ENCODE measurements at places on chromosomes 16 and 17.

DNA sequence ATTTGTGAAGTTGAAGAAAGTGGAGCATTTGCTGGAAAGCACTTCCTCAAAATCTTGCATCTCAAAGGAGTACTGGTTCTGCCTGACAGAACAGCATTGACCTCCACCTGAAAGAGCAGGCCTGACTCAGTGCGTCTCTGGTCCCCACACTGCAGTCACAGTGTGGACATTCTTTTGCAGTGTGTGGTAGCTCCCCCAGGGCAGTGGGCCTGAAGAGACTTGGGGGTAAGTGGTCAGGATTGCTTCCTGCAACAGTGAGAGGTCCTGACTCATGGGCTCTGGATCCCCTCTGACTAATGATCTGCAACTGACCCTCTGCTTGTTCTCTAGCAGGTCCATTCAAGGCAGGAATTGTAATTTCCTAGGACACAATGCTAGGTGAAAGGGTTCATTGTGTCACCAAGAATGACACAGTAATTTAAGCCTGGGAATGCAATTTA lies 204.9 kb upstream of the KCNJ16 start:
- DNase-seq: no peak

- DNase-seq: no peak
Observed at GRCh38 chr16:13915033-13915635, 4.8 kb upstream of the ERCC4 start.

- DNase-seq: no peak
Observed at GRCh38 chr16:29834079-29834478, 13.8 kb downstream of the MVP start.

DNA sequence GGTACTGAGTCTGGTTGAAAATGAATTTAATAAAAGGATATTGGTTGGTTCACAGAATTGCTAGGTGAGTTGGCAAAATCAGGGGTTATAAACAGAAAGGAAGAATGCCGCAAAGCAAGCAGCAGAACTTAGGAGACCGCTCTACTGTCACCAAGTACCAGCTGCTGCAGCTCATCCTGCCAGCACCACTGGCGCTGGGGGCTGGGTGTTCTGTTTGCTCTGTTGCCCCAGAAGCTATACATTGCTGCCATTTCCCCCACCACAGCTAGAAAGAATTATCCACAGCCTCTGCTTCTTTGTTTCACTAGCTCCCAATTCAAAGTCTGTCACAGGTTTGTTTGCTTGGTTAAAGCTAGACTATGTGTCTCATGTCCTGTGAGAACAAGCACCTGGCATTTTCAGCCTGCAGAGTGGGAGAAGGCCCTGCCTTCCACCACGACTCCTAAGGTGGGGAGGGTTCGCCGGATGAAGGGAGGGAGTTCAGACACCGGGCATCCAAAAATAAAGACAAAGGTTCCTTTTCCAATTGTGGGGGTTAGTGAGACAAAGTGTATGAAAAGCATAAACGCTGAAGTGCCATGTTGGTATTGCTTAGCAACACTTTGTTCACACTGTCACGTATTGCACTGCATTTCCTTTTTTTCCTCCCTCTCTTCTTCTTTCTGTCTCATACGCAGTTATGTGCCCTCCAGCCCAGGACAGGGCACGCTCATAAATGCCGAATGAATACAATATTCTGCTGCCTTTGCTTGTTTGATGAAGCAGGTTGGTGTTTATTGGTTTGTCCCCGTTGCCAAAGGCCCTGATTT lies 9.6 kb upstream of the CPD start:
- DNase-seq: no peak

DNA sequence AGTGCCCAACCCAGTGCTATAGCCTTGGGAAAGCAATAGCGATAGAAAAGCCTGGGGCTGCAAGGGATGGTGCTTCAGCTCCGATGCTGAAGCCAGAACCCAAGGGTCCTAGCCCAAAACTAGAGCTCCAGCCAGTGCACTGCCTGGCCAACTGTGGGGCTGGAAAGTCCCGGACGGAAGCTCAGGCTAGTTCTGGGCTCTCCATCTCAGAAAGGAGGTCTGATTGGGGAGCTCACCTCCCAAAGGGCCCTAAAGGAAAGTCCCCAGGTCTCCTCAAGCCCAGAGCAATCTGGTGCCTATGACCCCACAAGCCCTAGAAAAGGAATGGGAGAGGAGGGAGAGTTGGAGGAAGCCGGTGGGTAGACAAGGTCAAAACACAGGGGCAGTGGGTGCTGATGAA lies 2.0 kb upstream of the ABCC3 start:
- no peak for DNase-seq

DNA sequence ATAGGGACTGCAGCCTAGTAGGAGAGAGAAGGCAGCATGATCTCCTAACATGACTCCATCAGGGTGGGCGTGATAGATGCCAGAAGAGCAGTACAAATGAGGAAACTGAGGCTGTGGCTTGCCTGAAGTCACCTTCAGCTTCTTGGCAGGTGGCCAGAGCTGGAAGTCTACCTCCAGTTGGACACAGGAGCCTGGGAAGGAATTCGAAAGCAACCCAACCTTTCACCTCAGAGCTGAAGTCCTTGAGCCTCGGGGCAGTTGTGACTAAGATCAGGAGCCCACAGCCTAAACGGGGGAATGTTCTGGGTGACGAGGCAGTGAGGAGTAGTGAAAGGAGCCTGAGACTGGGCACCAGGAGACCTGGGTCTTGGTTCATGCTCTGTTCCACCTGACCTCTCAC lies 9.4 kb upstream of the SLC52A1 start:
- no peak for DNase-seq

- DNase-seq: no peak
Observed at GRCh38 chr16:84045001-84045817, 2.6 kb upstream of the SLC38A8 start.

- no peak for DNase-seq
Observed at GRCh38 chr16:1543085-1543896, 9.8 kb downstream of the TMEM204 start.

- DNase-seq: no peak
Observed at GRCh38 chr17:73293480-73293911, 18.3 kb downstream of the CDC42EP4 start.

DNA sequence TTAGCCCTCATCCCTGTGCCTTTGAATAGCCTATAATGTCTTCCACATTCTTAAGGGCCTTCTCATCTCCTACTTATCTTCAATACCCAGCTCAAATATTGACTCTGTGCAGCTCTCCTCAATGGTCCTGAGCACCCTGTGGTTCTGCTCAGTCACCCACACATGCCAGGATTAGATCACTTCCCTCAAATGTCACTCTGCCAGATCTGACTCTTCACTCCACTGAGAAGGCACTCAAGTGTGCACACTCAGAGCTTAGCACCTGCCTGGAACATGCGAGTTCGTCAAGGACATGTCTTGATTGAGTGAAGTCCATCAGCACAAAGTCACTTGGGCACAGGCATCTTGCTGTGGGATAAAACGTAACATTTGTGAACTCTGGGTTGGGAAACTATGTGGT lies 404.8 kb downstream of the CDH13 start:
- DNase-seq: no peak

DNA sequence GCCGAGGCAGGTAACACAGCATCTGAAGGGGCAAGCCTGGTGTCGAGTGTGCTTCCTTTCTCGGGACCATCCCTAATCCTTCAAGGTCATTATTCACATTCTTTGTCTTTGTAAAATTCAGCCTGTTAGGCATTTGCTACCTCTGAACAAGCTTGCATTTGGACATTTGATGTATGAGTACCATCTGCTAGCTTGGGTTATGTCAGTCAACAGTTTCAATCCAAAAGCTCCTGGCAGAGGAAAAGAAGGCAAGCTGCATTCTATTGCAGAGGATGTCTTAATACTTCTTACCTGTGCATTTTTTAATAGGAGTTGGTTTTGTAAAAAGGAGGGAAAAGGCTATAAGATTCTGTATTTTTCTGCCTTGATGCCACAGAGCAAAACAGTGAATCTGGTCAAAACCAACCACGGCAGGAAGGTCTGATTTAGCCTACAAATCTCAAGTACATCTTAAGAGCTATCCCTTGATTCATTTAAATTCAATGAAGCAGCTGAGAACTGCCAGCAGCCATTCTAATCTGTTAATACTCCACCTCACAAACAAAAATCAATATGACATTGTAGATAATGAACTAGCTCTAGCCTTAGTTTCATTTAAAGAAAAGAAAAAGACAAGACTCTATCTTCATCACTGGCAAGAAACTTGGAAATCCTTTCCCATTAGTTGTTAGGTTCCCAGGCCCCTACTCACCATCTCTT lies 39.0 kb downstream of the TEX2 start:
- no peak for DNase-seq

- DNase-seq: no peak
Observed at GRCh38 chr17:58391302-58391984, 25.9 kb downstream of the RNF43 start.

DNA sequence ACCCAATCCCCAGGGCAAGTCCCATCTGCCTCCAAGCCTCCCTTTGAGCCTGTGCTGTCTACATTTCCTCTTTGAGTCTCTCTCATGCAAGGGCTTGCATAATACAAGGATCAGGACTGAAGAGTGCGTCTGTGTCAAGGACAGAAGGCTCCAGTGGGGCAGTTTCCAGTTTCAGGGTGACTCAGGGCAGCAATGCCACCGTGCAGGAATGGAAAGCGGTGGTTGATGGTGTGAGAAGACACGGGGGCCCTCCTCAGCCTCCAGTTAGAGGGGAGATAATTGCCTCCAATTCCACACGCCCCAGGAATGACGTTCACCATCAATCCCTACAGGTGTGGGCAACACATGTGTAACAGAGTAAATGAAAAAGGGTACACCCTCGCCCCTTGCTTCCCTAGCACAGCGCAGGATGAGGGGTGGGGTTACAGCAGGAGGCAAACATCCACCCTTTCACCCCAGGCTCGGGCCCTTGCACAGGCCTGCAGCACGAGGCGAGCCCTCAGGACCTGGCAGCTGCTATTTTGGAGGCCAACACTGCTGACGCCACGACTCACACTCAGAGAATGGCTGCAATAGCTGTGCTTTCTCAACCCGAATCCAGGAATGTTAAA lies 24.8 kb upstream of the SLC25A19 start:
- no peak for DNase-seq

GRCh38 chr17:49090878-49091594 lies 41.5 kb upstream of the B4GALNT2 start:
- DNase-seq: no peak

DNA sequence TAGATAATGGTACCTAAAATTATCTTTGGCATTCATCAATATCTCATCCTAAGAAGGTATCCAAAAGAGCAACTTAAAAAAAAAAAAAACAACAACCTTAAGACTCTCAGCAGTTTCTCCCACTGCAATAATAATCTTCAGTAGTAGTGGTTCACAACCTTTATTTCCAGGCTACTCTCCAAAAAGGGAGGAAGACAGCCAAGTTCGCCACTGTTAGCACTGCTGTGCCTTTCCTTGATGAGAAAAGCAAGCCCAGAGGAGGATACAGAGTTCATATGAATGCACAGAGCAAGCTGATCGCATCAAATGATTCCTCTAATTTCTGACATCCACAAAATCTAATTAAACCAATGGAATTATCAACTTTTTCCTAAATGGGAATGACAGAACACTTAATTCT lies 199.4 kb downstream of the AATF start:
- DNase-seq: no peak

DNA sequence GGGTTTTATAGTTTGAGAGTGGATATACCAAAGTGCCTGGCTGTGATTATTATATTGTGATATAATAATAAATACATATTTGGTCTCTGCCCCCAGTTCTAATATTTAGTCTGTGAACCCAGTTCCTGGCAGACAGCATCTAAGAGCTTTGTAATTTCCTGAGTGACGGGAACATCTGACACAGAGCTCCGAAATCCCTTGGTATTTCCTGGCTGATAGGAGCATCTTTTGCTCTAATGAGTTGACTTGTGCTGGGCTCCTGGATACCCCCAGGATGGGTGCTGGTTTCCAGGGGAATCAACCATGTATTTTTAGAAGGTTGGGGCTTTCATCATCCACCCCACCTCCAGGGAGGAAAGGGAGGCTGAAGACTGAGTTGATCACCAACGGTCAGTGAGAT lies 187.3 kb downstream of the CDH13 start:
- DNase-seq: no peak

DNA sequence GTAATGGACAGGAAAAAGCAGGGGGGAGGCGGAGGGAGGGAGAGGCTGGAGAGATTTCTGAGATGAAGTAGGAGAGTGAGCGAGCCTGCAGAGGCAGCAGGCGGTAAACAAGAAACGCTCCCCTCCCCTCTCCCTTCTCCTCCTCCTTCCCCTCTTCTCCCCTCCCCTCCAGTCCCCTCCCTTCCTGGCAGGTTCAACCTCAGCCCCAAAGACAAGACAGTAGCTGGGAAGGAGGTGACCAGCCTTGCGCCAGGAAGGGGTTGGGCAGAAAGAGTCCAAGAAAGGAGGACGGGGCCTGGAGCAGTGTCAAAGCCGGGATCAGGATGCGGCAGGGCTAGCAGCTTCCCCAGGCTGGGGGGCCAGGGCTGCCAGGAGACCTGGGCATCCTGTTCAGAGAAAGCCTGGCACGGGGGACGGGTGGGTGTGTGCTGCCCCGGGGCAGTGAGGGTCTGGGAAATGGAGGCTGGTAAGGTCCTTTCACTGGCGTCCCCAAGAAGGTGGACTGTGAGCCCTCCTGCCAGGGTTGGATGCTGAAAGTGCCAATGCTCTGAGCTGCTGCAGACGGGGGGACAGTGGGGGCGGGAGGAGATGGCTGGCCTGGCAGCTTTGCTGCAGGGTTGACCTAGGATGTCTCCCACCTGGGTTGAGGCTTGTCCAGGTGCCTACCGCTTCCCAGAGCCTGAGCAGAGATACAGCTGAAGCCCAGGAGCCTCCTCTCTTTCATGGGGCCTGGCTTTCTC lies 261.6 kb upstream of the TNRC6C start:
- DNase-seq: no peak

DNA sequence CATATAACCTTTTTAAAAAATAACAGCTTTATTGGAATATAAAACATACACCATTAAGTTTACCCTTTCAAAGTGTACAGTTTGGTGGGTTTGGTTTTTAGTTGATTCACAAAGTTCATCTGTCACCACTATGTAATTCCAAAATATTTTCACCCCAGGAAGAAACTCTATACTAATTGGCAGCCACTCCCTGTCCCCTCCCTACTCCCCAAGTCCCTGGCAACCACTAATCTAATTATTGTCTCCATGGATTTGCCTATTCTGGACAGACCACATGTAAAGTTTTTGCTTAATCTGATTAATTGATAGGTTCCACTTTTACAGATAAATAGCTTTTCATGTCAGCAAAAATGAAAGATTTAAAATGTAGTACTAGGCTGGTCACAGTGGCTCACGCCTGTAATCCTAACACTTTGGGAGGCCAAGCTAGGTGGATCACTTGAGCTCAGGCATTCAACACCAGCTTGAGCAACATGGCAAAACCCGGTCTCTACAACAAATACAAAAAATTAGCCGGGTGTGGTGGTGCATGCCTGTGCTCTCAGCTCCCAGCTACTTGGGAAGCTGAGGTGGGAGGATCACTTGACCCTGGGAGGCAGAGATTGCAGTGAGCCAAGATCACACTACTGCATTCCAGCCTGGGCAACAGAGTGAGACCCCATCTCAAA lies 25.0 kb upstream of the MAPK3 start:
- no peak for DNase-seq

GRCh38 chr16:48507391-48507790 lies 102.6 kb downstream of the N4BP1 start:
- no peak for DNase-seq

DNA sequence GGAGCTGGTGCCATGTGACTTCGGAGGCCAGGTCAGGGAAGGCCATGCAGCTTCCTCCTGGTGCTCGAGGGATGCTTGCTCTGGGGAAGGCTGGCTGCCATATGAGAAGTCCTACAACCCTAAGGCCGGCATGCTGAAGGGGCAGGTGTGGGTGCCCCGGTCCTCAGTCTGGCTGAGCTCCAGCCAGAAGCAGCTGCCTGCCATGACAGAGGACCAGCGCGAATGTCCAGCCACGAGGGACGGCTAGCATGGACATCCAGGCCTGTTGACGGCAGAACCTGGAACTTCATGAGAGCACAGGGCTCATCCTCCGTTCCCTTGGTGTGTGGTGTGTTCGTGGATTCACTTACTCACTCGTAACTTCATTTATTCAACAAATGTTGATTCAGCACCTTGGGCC lies 140.6 kb downstream of the IRF8 start:
- no peak for DNase-seq
